ENCODE measurements at places on chromosomes 16 and 17.

- no peak for DNase-seq
Measured at GRCh38 chr16:86998196-86999001, 318.8 kb downstream of the C16orf95 start.

GRCh38 chr17:73998653-73999645 lies 204.5 kb upstream of the RPL38 start:
- DNase-seq: no peak

DNA sequence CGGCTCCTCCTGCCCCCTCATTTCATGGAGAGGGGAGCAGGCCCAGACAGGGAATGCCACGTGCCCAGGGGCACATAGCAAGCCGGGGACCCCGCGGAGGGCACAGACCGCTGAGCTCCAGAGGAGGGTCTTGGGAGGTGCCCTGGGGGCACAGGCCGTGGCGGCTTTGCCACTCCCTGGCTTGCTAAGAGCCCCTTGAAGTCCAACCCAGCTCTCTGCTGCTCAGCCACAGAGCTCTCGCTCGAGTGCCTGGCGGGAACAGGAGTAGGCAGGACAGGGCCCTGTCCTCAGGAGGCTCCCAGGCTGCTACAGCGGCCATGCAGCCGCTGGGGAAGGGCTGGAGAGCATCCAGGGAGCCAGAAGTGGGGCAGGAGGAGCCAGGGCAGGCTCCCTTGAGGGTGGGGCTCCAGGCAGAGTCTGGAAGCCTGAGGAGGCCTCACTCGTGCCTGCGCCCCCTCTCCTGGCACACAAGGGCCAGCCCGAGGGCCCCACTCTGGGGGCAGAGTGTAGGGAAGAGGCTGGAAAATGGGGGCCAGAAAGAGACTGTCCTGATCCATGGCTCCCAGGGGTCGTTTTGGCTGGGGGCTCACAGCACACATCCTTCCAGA lies 4.4 kb upstream of the RAB26 start:
- no peak for DNase-seq

GRCh38 chr16:84569382-84569987 lies 48.4 kb downstream of the COTL1 start:
- no peak for DNase-seq

- no peak for DNase-seq
Measured at GRCh38 chr17:15648386-15648785, 28.9 kb upstream of the FBXW10B start.

DNA sequence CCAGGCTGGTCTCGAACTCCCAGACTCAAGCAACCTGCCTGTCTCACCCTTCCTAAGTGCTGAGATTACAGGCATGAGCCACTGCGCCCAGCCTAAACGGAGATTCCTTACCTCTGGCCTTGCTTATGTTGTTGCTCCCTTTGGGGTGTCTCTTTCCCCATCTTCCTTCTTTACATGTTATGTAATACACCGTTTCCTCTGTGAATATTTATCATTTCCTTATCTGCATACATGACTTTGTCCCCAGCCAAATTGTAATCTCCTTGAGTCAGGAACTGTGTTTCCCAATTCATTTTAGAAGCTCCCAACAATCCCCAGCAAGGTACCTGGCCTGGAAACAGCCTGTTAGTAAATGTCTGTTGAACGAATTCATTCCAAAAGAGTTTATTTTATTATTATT lies 15.7 kb downstream of the COPZ2 start:
- DNase-seq: no peak

GRCh38 chr17:48597778-48598631 lies 4.4 kb upstream of the HOXB5 start:
- DNase-seq: peak; percentile 83

GRCh38 chr16:67216612-67217490 lies 10.1 kb upstream of the TMEM208 start:
- DNase-seq: no peak

- no peak for DNase-seq
Measured at GRCh38 chr17:65677932-65678331, 116.5 kb upstream of the AXIN2 start.

GRCh38 chr17:42783062-42783790 lies 2.8 kb downstream of the WNK4 start:
- DNase-seq: no peak

GRCh38 chr16:19804538-19805323 lies 79.9 kb downstream of the GPRC5B start:
- DNase-seq: peak; percentile 93

GRCh38 chr16:11696266-11697012 lies 28.2 kb downstream of the SNN start:
- DNase-seq: no peak

GRCh38 chr16:69329369-69330285 lies 761 bp downstream of the PDF start:
- no peak for DNase-seq

DNA sequence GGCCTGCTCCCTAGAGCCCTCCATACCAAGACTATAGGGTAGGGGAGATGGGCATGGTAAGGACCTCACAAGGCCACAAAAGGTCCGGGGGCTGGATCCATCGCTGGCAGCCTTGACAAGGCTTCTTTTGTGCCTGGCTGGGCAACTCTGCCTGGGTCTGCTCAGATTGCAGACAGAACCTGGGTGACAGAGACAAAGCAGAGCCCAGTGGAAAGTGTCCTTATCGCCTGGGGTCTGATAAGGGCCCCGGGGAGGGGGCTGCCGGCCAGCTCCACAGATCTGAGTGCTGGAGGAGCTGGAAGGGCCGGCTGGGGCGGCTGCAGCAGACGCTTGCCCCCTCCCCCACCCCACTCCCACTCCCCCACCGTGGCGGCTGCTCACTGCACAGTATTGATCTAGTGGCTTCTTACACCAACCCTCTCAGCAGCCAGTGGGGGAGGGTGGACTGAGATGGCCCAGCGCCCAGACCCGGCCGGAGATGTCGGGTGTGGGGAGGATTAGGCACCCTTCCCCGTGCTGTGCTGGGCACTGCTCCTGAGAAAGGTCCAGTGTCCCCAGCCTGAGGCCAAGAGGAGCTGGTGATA lies 7.2 kb downstream of the MMP15 start:
- DNase-seq: no peak

- DNase-seq: no peak
Measured at GRCh38 chr16:28567292-28567691, 13.6 kb downstream of the SGF29 start.

DNA sequence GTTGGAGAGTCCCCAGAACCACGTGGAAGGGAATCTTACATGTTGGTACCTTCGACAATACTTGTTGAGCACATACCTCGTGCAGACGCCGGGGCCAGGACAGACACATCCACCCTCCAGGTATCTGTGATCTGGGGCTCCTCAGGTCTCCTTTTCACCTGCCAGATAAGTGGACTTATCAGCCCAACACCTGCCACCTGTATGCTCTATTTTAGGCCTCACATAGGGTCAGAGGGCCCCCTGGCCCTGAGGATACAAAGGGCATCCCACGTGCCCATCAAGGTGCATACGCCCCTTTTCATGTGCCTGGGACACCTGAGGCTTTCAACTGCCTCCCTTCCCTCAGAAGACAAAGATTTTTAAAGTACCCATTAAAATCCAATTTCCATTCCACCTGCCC lies 212.7 kb downstream of the MRTFB start:
- DNase-seq: no peak

- no peak for DNase-seq
Measured at GRCh38 chr17:41048441-41048840, 1.3 kb upstream of the KRTAP2-1 start.

- no peak for DNase-seq
Measured at GRCh38 chr16:13060932-13061331, 159.5 kb downstream of the SHISA9 start.

GRCh38 chr16:22291860-22292318 lies 5.3 kb upstream of the POLR3E start:
- DNase-seq: no peak

- DNase-seq: peak; percentile 82
Measured at GRCh38 chr17:27545562-27546229, 85.3 kb upstream of the LGALS9 start.

GRCh38 chr17:78000341-78000740 lies 41.8 kb downstream of the TNRC6C start:
- no peak for DNase-seq

GRCh38 chr17:50763716-50764475 lies 3.4 kb downstream of the ANKRD40CL start:
- no peak for DNase-seq

- no peak for DNase-seq
Measured at GRCh38 chr17:63086483-63087185, 120.6 kb downstream of the TANC2 start.

DNA sequence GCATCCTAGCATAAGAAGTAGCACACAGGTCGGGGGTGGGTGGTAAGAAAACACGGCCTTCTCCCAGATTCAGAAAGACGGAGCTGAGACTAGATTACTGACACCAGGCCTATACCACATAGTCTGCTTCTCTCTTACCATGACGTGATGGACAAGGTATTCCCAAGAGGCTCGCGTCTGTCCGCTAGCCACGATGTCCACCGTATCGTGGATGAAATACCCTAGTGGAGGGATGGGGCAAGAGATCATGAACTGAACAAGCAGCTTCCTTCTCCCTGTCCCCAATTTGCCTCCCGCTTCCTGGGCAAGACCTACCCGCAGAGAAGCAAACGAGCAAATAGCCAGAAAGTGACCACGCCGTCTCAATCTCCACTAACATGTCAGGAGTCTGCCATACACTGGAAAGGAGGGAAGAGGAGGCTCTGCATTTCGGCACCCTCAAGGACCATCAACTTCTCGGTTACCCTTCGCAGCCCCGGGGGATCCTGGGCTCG lies 820 bp downstream of the TLCD1 start:
- DNase-seq: no peak

DNA sequence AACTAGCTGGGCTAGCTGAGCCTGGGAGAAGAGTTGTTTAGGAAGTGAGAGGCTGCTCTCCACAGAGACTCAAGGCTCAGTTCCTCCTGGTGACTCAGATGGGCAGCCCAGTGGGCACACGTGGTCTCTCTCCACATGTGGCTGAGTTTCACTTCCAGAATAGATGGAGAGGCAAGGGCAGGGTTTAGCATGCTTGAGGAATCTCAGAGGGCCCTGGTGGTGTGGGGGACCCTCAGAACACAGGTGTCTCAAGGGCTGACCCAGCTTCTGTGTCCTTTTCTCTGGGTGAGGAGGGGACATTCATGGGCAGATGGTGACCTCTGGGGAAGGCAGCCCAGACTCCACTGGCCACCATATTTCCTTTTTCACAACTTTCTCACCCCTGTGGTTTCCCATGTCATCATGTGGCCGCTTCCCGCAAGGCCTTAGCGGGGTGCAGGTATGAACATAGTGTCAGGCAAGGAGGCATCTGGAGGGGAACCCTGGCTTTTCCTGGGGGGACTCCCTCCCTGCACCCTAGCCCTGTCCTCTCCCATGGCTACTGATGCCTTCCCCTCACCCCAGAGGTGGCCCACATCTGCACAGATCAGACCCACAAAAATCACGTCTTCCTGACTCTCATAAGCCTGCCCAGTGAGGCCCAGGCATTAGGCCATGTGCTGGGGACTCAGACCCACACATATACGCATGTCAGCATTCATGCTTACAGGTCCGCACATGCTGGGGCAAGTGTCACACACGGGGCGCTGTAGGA lies 3.3 kb downstream of the GRN start:
- no peak for DNase-seq

GRCh38 chr16:49757559-49758069 lies 98.3 kb downstream of the ZNF423 start:
- no peak for DNase-seq

GRCh38 chr16:3698941-3699340 lies 18.4 kb downstream of the TRAP1 start:
- DNase-seq: no peak

- DNase-seq: no peak
Measured at GRCh38 chr17:74134991-74135390, 68.5 kb upstream of the RPL38 start.

DNA sequence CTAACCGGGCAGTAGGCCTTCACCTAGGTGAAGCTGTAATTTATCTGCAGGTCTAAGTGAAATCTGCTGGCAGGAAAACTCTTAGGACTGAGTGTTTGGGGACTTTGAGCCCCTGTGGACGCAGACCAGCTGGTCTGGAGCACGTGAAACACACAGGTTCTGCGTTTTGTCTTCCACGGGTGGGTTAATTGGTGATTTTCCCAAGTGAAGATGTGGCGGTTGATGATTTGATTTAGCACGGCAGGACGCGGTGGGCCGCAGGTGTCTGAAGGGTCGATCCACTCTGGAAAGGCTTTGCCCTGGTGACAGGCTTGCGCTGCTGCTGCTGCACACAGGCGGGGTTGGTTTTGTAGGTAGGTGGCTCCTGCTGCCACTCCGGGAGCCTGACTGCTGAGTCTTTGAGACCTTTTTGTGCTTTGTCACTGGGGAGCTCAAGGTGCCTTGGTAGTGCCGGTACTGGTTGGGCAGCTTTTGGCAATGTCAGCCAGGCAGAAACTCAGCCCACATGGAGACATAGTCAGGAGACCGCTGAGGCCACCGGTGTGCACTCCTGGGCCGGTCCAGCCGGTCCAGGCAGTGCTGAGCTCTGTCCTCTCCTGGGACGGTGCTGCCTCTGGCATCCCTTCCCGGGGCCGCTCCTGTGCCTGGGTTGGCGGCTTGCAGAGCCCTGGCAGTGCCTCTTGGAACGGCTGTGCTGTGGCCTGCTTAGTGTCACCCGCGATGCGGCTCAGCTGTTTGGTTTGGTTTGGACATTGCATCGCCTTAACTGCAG lies 2.3 kb downstream of the BAIAP2 start:
- no peak for DNase-seq

DNA sequence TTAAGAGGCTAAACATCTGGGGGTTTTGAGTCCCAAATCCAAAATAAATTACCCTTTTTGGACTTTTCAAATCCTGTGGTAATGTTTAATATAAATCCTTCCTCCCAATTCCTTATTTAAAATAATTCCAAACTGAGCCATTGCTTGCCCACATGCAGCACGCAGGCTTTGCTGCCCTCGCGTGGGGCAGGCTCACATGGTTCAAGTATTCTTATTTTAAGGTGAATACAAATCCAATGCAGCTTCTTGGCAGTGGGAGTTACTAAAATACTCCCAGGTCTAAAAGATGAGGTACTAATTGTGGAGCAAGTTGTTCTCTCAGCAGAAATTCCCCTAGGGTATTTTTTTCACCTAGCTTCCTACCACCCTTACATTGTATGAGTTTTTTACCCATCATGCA lies 33.0 kb downstream of the CYB561 start:
- DNase-seq: no peak

- DNase-seq: no peak
Measured at GRCh38 chr17:7207120-7208001, 12.3 kb downstream of the DLG4 start.

GRCh38 chr17:50661795-50662391 lies 27.2 kb downstream of the ABCC3 start:
- DNase-seq: peak; percentile 61

GRCh38 chr17:63447471-63448009 lies 1.4 kb upstream of the CYB561 start:
- DNase-seq: peak; percentile 55

GRCh38 chr16:16007743-16008111 lies 58.3 kb downstream of the ABCC1 start:
- DNase-seq: no peak

DNA sequence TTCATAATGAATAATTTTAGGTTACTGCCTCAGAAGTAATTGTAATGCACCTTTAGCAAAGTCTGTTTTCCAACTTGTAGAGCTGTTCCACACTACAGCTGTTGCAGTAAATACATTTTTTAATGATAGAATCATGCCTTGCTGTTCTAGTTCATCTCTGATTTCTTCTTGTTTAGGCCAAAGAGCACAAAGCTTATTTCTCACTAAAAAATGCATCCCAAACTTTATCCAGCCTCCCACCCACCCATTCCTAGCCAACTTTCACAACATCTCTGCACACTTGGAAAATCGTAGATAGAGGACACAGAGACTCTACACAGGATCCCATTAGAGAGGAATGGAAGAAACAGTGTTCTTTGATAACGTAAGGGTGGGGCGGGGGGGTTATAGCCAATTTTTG lies 252.2 kb upstream of the DYNLRB2 start:
- no peak for DNase-seq

All from NCI-H2029 treated with DMSO at 0.1 percent for 48 hours (cell line).